GM23338 (cell line): ENCODE measurements at places on chromosomes 2 and 18. TPM values are rescaled to one million over a fixed set of nuclear protein-coding genes. Genes with fewer than 3 reads are reported as not detected.

NAGK gene
- total RNA-seq: 24.3 and 55.6 TPM in 2 replicates

PTRHD1 gene
- total RNA-seq: 27.1 and 46.9 TPM in 2 replicates

IL1B gene
- not detected in 2 replicates for total RNA-seq

HOXD1 gene
- total RNA-seq: 0.39 TPM in 1 of 2 replicates, not detected in the other

NEU2 gene
- total RNA-seq: not detected in 2 replicates

UGT1A10 gene
- 0.23 TPM in 1 of 2 replicates, not detected in the other for total RNA-seq

REG3G gene
- not detected in 2 replicates for total RNA-seq

HOXD4 gene
- not detected in 2 replicates for total RNA-seq

C2orf66 gene
- total RNA-seq: not detected in 2 replicates

RNF125 gene
- 29.2 and 34.8 TPM in 2 replicates for total RNA-seq

DSG4 gene
- total RNA-seq: not detected in 2 replicates

CHRNG gene
- total RNA-seq: not detected in 2 replicates

KCNF1 gene
- total RNA-seq: 0.70 and 1.5 TPM in 2 replicates

FN1 gene
- total RNA-seq: 217 and 255 TPM in 2 replicates

TFPI gene
- 0.58 and 1.8 TPM in 2 replicates for total RNA-seq

REG1A gene
- not detected in 2 replicates for total RNA-seq

MOCOS gene
- 6.5 and 7.2 TPM in 2 replicates for total RNA-seq
